Cardiac muscle cell (in vitro differentiated cells and primary cell): ENCODE measurements at places on chromosomes 1 and 21. TPM values are rescaled to one million over a fixed set of nuclear protein-coding genes. Genes with fewer than 3 reads are reported as not detected.

PGLYRP4 gene
- 0.33 TPM in 1 of 2 replicates, not detected in the other for polyA plus RNA-seq

DNA sequence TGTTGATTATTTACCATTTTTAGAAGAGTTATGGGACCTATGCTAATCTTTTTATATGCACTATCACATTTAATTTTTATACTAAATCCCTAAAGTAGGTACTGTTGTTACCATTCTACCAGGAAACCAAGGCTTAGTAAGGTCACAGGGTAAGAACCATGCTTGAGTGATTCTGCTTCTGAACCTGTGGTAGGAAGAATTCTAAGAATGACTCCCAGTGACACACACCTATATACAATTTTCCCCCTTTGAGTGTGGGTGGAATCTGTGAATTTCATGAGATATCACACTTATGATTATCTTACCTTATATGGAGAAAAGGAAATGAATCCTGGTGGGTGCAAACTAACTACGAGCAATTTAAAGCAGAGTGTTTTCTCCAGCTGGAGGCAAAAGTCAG is 391.0 kb downstream of the USH2A start:
- DNase-seq, result no peak

GRCh38 chr1:153616144-153616916 is at the start of gene S100A14:
Gene S100A14, minus strand, starts transcription at chr1:153616325. Its CDS starts 467 bp downstream, at chr1:153615858.
- no peak for DNase-seq

NIBAN1 gene
- polyA plus RNA-seq, result 0.05 and 1.2 TPM in 2 replicates

TSPAN1 gene
- polyA plus RNA-seq, result not detected in 2 replicates

DNA sequence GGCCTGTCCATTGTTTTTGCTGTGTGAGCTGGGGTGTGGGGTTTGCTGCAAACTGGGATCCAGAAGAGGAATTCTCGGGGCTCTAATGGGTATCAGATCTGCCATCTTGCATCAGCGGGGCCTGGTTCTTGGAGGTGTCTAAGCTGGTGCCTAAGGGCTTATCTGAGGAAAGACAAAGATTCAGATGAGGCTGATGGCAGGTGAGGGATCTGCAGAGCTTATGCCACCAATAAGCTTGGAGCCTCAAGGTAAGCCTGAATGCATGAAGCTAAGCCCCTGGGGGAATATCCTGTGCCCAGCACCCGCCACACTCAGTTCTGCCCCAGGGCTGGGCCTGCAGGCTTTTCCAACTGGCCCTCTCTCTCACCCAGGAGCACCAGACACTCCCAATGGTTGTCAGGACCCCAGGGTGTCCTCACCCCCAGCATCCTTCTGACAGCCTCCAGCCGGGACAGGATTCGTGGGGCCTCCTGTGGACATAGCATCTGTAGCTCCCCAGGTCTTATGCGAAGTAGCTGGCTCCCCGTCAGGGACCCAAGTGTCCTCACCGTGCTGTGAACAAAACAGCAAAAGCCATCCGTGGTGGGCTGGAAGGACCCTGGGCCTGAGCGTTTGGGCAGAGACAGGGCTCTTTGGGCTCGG is 9.5 kb upstream of the GSTM3 start:
- DNase-seq, result no peak

DNA sequence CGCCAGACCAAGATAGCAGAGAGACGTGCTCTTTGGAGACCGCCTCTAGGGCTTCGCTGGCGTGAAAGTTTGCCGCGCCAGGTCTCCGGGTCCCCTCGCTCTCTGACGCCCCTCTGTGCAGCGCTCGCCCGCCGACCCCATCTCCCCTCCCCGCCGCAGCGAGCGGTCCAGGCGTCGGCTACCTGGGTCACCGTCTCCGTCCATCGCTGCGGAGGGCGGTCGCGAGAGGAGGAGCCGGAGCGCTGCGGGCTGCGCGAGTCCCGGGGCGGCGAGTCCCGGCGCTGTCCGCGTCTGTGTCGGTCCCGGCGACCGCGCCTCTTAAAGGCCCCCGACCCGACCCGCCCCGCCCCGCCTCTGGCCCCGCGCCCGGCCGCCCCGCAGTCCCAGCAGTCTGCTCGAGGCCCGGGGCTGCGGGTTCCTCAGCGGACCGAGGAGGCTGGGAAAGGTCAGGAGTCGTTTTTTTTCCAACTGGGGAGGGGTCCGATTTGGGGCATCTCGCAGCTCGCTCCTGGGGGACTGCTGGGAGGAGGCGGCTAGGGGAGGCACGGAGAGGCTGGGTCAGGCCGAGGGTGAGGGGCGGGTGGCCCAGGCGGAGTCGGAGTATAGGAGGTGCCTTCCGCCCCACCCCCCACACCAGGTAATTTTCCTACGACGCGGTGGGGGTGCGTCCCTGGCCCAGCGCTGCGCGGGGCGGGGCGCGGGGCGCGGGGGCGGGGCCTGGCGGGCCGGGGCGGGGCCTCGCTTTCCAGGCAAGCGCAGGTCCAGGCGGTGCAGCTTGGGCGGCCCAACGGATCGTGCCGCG is at the start of the genes FBXO2 and FBXO44:
TSS of gene FBXO2 (minus strand) at position 293 of the 802 bp plus-strand sequence. CDS start at position 204, 89 bp downstream.
TSS of gene FBXO44 (plus strand) at position 741 of the 802 bp plus-strand sequence. CDS start 959 bp downstream, outside the sequence.
- DNase-seq, result peak; percentile 75

DNA sequence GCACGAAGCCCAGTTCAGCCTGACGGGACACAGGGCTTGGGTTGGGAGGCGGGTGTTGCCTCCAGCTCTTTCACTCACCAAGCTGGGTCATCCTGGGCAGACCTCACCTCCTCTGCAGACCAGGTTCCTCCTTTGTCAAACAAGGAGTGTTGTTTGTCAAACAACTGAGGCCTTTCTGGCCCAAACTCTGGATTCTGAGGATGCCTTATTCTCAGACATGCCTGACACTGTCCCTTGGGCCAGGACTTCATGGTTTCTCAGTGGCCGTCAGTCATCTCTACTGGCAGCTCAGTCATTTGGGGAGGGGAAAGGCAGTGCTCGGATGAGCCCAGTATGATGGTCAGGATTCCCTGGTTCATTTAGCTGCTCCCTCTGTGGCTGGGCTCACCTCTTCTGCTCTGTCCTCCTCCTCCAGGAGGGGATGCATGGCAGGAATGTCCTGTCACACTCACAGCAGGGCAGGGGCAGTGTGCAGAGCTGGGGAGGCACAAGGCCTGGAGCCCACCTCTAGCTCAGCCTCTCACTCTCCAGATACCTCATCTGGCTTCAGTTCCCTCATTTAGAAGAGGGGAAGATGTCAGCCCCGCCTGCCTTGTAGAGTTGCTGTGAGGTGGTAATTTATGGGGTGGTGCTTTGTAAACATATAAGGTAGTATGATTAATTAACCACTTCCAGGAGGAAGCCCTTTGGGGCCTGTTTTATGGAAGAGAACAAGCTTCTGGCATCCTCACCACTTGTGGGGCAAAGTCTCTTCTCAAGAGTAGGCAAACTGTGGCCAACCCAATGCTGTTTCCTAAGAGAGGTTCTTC is 20.6 kb downstream of the SLC2A1 start:
- DNase-seq, result no peak

DNA sequence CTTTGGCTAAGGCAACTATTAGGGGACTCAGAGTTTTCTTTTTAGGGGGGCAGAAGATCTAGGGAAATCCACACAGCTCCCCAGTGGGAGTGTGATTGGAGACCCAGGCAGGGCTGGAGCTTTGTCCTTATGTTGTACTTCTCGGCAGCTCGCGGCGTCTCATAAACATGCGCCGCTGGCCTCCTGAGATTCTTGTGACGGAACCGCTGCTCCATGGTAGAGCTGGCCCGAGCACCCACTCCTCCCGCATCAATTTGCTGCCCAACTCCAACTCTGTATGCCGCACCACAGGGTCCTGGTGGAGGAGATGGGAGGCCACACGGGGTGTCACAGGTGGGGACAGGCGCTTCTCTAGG is 143.9 kb downstream of the GALNT2 start:
- DNase-seq, result no peak

GRCh38 chr21:46634966-46635323 is 529 bp upstream of the PRMT2 start:
- DNase-seq, result peak; percentile 76

DNA sequence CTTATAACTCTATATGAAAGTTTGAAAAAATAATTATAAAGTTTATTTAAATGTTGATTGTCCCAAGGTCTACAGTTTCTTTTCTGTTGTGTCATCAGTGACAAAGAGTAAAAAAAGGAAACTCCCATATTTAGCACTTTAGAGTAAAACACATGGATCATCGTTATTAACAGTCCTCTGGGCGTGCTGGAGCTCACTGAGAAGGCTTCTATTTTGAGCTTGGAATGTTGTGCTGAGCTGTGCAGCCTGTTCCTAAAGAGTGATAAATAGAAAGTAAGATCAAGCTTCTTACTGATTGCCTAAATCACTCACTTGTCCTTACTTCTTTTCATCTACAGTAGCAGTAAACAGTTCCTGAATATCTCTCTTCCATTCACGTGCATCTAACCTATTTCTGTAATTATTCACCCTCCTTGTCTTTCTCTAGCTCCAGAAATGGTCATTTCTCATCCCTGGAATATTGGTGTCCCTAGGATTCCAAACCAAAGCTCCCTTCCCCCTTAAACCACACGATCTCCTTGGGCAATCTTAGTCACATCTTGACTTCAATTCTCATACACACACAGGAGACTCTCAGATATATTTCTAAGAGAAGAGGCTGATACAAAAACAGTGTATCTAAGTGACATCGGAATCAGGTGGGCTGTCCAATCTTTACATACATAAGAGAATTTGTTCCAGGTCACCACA is 11.9 kb downstream of the GBP5 start:
- DNase-seq, result peak; percentile 70

DNA sequence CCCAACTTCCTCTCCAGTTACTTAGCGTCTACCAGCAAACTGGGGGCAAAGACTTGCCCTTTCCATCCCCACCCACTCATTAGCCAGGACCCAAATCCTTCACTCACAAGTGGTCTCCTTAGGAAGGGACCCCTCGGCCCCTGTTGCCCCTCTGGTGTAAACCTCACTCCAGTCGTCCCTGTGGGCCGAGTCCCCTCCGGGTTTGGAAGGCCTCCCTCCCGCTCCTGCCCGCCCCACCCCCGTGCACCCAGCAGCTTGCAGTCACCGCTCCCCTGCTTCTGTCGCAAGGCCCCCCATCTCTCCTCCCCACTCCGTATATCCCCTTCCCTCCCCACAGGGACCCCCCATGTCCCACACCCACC is 1.2 kb downstream of the EFHD2 start:
- DNase-seq, result no peak

- DNase-seq, result no peak
Measured at GRCh38 chr1:11188858-11189451, at the start of gene ANGPTL7. Gene ANGPTL7, plus strand, starts transcription at chr1:11189355. Its CDS starts 225 bp downstream, at chr1:11189580.

DNA sequence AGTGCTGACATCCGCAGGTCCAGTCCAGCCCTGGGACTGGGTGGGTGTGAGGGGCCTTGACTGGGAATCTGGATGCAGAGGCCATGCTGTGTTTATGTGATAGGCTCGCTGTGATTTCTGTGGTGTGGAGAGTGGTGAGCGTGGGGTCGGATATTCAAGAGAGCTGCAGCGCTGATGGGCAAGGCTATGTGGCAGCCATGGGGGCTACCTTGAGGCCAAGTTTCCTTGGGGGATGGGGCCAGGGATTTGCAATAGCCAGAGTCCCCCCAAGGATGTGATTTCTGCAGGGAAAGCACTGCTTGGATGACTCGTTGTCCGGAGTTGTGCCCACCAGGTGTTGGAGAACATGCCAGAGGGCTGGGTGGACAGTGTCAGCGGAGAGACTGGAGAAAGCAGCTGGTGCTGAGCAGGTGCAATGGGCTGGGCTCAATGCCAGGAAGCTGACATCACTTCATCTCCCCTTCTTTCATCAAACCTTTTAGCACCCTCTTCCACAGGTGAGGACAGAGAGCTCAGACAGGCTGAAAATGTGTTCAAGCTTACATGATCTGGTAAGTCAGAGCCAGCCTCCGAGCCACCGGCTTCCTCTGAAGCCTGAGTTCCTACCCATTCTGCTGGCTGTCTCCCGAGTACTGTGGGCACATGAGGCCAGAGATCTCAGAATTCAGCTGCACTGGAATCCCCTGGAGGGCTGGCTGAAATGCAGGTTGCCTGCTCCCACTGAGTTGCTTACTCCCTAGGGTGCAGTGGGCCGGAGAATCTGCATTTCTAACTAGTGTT is 132.9 kb downstream of the RHOU start:
- no peak for DNase-seq

- DNase-seq, result no peak
Measured at GRCh38 chr1:1899266-1899966, 8.5 kb upstream of the GNB1 start.

- DNase-seq, result no peak
Measured at GRCh38 chr1:190192627-190193026, 285.0 kb downstream of the BRINP3 start.

- no peak for DNase-seq
Measured at GRCh38 chr1:192852001-192852947, 43.4 kb downstream of the RGS2 start.

GRCh38 chr21:32886339-32886738 is 114.8 kb upstream of the PAXBP1 start:
- DNase-seq, result no peak

DNA sequence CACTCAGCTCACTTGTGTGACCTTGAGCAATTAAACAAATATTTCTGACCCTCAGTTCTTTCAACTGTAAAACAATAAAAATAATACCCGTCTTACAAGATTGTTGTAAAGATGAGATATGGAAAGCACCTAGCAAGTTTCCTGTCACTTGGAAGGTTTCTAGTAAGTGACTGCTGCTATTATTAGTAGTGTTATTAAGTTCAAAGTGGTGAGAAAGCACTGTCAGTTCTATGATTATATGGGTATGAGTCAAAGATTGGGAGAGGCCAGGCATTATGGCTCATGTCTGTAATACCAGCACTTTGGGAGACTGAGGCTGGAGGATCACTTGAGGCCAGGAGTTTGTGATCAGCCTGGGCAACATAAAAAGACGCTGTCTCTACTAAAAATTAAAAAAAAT is 145.4 kb downstream of the C1orf21 start:
- DNase-seq, result no peak

GJC2 gene
- polyA plus RNA-seq, result 0.10 and 0.13 TPM in 2 replicates

DNA sequence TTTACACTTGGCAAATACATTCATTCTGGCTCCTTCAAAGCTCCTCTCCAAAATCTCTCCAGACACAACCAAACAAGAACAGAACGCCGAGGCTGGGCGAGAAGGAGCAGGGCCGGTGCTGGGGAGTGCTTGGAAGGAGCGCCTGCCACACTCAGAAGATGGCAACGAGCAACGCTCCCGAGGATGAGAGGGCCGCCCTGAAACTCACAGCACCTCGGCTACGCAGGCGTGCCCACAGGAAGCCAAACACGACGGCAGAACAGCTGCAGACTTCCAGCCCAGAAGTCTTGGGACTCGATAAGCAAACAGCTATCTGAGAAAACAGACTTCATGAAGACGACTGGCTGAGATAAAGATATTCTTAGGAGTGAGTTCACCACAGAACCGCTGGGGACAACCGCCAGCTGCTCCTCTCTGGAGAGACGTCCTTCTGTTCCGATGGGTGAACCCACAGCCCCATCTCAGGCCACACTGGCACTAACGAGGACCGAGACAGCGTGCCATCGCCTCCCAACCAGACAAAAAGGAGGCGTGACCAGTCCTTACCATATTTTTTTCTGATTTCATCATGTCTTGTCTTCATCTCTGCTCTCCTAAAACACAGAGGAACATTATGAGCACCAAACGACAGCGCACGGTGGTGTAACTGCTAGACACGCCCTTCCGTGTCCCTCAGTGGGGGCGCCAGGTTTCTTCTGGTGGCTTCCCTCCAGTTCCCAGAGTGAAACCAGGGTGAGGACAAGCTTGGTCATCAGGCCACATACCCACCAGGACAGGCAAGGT is 18.6 kb downstream of the PTTG1IP start:
- no peak for DNase-seq

OR2T29 gene
- not detected in 2 replicates for polyA plus RNA-seq

OR14K1 gene
- polyA plus RNA-seq, result not detected in 2 replicates

GRCh38 chr1:114231301-114231700 is 77.6 kb upstream of the SYT6 start:
- no peak for DNase-seq
